Ecto neural progenitor cell (in vitro differentiated cells): ENCODE measurements at places on chromosomes 2 and 18.

DNA sequence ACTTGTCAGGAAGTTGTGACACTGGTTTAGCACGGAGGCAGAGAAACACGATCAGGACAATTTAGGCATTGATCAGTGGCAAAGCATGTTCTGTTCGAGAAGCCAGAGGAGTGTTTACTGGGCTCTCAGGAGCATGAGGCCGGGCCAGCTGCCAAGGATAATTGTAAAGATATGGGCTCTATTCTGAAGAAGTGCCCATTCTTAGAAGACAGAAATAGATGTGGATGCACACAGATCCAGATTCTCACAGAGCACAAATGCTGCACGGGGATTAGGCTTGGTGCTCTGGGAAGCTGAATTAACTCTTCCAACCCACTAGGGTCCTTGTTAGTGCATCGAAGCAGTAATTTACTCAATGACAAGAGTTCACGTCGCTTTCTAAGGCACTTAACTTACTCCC is 16.2 kb downstream of the AFF3 start:
- no peak for DNase-seq

- no peak for DNase-seq
These were observed 1.0 kb upstream of the SNRNP200 start for GRCh38 chr2:96306370-96306769.

GRCh38 chr2:163692081-163692480 is 43.7 kb downstream of the FIGN start:
- no peak for DNase-seq

DNA sequence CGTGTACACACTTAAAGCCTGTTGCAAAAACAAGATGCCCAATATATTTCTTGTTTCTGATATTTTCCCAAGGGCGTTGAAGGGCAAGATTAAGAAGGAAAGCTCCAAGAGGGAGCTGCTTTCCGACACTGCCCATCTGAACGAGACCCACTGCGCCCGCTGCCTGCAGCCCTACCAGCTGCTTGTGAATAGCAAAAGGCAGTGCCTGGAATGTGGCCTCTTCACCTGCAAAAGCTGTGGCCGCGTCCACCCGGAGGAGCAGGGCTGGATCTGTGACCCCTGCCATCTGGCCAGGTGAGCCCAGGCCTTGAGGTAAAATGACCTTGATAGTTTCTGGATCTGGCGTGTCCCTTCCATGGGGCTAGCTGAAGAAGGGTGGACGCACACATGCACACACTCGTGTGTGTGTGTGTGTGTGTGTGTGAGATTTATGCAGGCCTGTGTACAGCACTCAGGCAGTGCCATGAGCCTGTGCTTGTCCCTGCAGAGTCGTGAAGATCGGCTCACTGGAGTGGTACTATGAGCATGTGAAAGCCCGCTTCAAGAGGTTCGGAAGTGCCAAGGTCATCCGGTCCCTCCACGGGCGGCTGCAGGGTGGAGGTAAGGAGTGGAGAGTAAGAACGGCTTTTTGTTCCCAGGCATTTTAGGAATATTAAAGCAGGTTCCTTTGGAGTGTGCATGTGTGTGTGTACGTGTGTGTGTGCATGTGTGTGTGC is 23.6 kb downstream of the MLPH start:
- no peak for DNase-seq

DNA sequence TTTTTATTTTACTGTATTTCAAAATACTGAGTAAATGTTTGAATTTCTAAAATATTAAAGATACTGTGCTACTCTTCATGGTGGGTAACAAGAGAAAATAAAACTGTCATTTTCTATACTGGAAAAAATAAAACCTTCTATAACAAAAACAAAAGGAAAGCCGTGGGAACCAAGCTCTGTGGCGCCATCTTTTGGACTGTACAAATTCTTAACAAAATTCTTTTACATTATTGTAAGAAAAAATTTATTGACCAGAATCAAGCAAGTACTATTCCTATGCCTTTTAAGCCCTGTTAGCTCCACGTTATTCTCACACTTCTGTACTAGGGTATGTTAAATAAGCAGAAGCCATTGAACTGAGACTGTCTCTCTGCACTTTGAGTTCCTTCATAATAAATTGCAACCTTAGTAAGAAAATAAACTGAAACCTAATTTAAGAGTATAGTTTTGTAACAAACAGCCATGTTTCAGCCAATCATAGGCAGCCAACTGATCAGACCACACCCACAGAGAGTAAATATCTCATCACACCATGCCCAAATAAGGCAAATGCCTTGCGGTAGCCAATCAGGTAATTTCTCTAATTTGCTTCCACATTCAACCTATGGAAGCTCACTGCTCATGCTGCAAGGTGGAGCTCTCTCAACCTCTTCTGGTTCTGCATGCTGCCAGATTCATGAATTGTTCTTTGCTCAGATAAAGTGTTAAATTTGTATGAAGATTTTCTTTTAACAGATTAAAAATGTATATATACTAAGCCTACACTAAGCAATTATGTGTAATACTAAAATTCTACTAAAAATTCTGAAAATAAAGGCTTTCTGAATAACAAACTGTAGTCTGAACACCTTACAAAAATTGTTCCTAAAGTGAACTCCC is 42.2 kb downstream of the HIBCH start:
- no peak for DNase-seq

GRCh38 chr2:33412920-33413319 is 63.5 kb upstream of the RASGRP3 start:
- DNase-seq = no peak

- DNase-seq = no peak
These were observed 18.3 kb upstream of the BMP10 start for GRCh38 chr2:68889500-68889899.

DNA sequence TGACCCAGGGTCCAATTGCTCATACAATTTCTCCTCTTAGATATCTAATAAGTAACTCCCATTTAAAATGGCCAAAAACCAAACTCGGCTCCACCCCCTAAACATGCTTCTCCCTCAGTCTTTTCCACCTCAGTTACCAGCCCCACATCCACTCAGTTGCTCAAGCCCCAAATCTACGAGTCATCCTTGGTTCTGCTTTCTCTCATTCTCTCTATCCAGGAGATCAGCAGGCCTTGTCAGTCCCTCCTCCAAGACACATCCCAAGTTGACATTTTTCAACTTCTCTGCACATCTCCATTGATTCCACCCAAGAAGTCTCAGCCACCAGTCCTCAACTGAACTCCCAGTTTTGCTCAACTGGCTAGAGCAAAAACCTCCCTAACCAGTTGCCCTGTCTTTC is 40.5 kb upstream of the RTN4 start:
- no peak for DNase-seq
